ENCODE measurements at places on chromosomes 16 and 17.

DNA sequence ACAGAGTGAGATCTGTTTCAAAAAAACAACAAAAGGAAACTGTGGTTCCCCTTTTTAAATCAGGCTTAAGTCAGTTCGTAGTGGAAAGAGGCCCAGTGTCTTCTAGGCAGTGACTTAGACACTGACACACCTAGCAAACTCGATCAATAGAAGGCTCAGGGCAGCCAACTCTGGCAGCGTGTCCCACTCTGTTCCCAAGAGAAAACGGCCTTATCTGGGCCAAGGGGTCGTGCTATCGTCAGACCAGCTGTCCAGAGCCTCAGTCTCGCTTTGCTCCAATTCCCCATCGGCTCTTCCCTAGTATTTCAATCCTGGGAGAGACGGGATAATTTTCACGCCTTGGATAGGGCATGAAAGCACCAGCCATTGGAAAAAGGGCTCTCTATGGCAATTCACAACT, 72.9 kb downstream of the SLC5A11 start:
- DNase-seq, result no peak

- DNase-seq, result no peak
Measured at GRCh38 chr16:79077346-79077745, 523.2 kb downstream of the MAF start.

GRCh38 chr17:72030067-72030899, 90.5 kb upstream of the SOX9 start:
- DNase-seq, result no peak

DNA sequence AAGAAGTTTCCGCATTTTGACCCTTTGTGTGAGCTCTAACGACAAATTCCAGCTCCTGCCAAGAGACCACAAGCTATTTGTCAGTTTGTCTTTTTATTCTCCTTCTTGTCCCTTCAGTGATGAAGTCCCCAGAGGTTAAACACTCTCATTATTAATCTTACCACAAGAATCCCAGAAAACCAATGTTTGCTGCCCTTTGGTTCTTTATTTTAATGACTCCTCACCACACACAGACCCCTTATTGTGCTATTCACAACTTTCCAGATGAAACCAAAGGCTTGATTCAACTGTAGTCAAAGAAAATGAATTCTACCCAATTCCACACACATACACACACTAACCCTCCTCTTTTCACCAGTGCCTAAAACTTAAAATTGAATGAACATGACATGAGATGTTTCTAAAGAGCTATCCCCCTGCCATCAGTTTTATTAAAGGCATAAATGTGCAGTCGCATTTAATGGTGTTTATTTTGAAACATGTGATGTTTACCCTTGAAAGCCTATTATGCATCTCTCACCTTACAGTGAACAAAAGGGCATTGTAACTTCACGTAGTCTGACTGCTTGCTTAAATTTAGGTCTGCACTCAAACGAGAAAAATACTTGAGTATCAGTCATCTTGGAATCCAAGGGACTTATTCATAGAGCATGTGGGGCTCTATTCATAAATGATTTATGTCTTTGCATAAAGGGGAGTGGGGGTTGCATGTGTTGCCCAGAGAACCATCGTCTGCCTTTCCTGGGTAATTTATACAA, 44.1 kb downstream of the PCTP start:
- no peak for DNase-seq

- DNase-seq, result no peak
Measured at GRCh38 chr16:4517812-4518680, 20.5 kb downstream of the CDIP1 start.

DNA sequence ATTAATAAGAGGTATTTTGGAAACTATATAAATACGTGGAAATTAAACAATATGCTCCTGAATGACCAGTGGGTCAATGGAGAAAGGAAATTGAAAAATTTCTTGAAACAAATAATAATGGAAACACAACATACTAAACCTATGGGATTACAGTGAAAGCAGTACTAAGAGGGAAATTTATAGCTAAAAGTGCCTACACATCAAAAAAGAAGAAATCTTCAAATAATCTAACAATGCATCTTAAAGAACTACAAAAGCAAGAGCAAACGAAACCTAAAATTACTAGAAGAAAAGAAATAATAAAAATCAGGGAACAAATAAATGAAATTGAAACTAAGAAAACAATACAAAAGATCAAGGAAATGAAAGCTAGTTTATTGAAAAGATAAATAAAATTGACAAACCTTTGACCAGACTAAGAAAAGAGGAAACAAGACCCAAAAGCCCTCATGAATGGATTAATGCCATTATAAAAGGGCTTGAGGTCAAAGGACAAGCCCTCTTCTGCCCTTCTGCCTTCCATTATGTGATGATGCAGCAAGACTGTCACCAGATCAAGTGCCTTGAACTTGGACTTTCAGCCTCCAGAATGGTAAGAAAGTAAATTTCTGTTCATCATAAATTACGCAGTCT, 43.9 kb upstream of the ALDH3A1 start:
- DNase-seq, result no peak

- no peak for DNase-seq
Measured at GRCh38 chr16:55662644-55663031, 6.8 kb downstream of the SLC6A2 start.

DNA sequence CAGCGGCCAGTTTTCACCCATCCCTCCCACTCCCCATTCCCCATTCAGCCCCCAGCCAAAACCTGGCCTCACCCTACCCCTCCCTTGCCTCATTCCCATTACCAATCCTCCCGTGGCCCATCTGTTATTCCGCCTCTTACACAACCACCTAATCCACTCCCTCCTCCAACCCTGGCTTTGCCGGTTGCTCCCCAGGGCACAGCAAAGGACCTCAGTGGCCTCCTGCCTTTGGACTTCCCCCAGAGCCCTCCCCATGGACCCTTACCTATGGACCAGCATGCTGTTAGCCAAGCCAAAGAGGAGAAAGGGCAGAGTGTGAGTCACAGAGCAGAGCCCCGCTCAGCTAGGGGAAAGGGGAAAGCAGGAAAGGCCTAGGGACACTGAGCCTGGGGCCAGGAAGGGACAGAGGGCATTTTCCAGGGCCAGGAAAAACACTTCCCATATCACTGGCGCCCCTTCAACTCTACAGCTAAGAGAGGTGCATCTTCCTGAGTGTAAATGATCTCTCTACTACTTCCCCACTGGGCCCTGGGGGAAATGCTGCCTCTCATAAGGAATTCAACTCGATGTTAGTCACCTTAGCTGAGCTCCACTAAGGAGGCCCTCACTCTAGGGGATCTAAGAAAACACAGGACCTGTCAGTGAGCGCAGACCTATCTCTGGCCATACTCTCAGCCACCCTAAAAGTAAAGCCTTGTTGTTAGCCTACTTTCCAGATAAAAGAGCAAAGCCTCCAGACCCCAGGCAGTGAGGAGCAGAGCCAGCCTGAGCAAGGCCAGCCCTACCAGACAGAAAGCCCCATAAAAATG, 10.6 kb downstream of the PEMT start:
- DNase-seq, result no peak

DNA sequence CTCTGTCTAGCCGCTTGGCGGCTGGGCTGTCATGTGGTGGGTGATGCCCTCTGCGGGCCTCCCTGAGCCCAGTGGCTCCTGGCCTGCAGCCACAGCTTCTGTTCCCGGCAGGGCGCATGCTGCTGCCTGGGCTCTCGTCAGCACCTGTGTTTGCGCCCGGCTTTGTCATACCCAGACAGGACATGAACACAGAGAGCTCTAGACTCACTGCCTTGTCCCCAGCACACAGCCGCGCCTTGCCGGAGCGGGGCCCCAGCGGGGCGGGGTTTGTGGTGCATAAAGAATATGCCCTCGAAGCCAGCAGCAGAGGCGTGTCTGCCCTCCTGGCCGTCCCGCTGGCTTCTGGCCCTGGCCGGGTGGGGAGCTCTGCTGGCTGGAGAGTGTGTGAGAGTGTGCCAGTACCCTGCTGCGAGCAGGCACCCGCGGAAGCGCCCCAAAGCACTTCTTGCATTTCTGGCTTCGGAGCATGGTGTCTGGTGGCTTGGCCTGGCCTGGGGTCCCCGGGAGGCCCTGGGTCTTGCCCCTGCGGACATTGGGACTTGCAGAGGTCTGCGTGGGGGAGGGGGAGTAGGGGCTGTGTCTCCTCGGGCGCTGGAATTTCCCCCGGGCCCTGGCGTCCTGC, 14.4 kb downstream of the ASPSCR1 start:
- no peak for DNase-seq

- DNase-seq, result no peak
Measured at GRCh38 chr16:67249178-67250044, 632 bp downstream of the SLC9A5 start.

DNA sequence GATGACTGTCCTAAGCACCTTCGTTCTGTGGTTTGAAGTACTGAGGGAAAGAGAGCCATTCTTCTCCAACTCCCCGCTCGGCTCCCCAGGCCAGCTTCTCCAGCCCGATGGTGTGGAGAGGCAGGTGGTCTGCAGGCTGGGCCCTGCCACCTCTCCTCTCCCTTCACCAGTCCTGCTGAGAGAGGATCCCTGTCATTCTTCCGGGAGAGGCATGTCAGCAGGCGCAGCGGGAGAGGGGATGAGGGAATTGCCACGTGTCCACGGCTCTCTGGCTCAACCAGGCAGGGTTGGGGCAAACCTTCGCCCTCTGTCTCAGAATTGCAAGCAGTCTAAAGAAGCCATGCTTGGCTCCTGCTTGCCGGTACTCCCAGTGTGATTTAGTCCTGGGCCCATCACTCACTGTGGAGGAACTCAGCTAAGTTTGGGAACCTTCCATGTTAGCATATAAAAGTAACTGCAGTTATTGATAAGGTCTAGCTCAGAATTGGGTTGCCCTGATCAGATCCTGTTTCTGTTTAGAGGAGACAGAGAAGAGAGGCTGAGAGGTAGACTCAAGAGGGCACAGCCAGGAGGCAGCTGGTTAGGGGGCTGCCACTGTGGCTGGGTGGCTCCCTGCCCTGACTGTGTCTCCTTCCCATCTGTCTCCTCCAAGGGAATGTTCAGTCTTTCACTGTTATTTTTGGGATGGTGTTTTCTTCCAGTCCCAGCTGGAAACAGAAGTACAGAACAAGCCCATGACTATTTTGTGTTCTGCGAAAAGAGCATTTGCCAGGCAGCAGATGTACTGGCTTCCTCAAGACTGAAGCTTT, 17.4 kb downstream of the HS3ST3B1 start:
- no peak for DNase-seq

DNA sequence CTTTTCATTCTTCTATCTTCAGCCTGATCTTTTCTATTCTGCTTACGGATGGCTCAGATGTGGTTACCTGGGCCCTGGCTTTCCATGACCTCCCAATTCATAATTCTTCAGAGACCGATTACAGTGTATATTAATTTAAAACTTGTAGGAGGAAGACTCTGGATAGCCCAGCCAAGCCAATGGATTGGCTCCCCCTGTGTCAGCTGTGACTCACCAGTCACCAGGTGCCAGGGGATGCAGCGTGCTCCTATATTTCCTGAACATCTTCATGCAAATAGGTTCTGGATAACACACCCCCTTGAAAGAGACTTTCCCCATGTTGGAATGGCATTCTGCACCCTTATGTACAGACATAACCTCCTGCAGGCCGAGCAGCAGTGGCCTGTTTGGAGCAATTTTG, 208.3 kb upstream of the WSCD1 start:
- no peak for DNase-seq

DNA sequence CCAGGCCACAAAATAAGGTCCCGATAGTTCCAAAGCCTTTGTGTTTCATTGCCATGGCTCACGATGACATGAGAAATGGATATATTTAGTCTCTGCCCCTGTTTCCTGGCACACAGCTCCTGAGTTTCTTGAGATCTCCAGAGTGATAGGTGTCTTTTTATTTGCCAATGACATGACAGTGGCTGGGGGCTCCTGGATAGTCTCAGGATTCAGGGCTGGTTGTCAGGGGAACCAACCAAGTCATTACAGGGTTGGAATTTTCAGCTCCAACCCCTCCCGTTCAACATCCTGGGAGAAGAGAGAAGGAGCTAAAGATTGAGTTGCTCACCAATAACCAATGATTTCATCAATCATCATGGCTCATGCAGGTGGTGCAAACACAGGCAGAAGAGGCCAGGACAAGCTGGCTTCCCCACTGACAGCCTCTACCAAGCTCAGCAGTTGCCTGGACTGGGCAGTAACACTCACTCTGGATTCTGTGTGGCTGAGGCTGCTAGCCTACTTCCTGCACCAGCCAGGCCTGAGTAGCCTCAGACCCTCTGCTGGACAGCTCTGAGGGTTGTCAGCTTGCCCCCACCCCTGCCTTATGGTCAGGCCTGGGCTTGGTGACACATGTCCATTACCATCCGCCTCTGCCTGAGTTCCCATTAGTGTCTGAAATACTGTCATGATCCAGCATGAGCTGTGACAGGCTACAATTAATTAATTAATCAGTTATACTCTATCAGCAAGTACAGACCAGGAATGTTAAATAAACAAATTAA, 534.4 kb upstream of the CDH5 start:
- DNase-seq, result no peak

DNA sequence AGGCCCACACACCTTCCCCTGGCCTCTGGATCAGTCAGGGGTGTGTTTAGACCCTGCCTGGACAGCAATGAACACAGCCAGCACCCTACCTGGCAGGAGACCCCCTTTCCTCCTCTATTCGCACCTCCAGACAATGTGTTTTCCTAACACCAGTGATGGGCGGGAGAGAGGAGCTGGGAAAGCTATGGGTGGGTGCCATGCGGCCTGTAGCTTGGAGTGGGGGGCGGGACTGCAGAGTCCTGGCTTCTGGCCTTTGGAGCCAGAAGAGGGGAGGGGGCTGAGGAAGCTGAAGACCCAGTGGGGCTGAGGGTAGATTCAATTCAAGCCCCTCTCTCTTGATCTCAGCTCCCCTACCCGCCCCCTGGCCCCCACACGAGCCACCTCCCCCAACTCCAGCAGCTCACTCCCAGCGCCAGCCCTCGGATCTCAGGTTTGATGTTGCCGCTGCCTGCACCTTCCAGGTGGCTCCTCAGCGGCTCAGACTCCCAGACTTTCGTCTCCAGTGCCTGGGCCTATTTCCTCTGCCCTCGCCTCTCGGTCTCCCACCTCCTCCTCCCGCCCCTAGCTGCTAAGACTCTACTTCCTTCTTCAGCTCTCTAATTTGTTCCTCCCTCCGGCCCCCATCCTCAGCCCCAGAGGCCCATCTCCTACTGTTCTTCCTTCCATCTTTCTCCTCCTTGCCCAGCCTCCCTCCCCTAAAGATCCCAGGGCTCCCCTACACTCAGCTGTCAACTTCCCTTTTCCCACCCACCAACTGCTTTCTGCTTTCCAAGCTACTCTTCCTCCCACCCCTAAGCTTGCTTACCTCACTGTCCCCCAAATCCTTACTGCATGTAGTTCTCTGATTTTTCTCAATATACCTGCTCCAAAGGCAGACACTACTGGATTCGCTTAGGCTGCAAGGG, 6.8 kb upstream of the SP6 start:
- no peak for DNase-seq

- DNase-seq, result no peak
Measured at GRCh38 chr16:62648256-62648655, 612.0 kb upstream of the CDH8 start.

DNA sequence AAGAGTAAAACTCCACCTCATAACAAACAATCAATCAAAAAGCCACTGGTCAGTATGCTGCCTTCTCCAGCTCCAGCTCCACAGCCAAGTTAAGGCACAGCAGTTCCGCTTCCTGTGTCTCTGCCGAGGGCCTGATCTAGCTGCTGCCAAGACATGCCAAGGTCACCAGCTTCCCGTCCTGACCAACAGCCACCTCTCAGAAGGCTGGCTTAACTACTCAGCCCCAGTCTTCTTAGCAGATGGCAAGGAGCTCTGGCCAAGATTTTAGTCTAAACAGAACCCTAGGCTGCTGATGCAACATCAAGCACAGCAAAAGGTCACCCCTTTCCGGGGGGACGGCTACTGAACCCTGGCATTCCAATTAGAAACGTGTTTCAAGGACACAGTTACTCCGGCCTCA, 17.7 kb upstream of the MNT start:
- DNase-seq, result no peak

GRCh38 chr16:82651921-82652601, 25.3 kb downstream of the CDH13 start:
- no peak for DNase-seq

GRCh38 chr16:9060225-9060624, 31.2 kb upstream of the HAPSTR1 start:
- DNase-seq, result no peak
